Adrenal gland (tissue), 19 donors: ENCODE measurements at places on chromosomes 11 and 22.

DNA sequence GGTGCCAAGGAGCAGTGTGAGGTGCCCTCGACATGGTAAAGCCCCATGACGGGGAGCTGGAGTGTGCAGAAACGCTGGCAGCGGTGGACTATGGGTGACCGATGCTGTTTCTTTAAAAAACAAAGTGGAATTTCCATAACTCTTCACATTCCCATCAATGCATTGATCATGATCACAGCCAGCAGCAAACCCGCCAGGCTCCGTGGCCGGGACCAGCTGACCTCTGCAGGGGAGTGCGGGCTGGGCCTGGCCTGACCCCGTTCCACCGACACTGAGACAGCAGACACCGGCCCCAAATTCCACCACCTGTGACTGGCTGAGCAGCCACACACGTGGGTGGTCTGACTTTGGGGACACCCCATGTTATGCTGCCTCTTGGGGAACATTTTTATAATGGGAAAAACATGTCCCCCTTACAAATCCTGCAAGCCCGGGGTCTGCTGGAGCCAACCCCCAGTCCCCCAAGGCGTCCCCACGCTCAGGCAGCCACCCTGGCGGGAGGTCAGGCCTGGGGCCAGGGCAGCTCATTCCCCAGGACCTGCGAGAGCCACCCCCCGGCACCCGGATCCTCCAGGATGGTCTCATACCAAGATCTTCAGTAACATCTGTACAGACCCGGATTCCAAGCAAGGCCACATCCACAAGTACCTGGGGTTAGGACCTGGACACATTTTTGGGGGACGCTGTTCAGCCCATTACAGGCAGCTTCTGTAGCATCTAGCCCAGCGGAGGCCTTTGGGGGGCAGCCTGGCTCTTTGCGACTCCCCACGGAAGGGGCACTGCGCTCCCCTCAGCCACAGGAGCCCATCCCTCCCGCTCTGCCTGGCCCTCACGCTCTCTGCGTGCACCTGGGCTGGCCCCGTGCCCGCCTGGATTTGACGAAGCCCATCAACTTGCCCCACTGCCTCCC, 20.6 kb downstream of the OSBPL5 start:
- no peak for DNase-seq

GRCh38 chr11:71388637-71389235, 59.5 kb downstream of the DHCR7 start:
- DNase-seq, result no peak

DNA sequence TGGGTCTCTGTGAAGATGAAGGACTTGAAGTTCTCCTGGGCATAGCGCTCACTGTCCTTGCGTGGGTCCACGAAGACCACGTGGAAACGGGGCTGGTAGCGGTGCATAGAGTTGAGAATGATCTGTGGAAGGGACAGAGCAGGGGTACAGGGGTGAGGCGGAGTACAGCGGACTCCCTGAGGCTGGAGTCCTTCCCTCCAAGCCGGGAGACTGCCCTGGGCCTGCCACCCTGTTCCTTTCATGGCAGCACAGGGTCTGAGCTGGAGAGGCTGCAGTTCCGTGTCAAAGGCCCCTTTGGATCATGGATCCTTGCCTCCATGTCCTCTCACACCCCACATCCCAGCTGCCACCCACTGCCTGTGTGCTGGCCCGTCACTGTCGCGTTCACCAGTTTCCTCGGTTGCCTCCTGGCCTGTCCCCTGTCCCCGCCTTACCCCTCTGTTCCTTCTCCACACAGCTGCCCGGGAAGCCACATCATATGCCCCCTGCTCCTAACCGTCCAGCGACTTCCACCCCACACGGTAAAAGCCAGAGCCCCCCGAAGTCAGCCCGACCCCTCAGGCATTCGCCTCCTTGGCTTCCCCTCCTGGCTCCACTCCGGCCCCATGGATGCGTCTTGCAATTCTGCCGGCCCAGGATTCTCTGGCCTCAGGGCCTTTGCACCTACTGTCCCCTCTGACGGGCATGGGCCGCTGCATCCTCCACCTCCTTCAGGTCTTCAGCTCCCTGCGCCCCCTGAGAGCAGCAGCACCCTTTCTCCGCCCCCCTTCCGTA, 3.4 kb upstream of the NUDT8 start:
- no peak for DNase-seq

GRCh38 chr11:105524286-105524685, 85.6 kb upstream of the GRIA4 start:
- DNase-seq, result no peak

DNA sequence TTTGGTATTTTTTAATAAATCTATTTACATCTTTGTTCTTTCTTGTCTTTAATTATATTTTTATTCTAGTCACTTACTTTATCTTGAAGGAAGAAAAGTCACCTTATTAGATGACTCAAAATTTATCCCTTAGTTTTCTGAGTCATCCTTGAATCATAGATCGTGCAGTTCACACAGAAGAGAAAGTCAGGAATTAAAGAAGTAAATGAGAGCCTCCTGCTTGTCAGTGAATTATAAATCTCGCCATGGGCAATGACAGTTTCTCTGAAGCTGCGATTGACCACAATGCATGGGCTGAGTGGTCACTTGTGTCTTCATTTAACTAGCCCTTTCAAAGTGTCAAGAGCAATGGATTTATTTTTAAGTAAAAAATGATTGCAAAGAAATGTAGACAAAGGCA, 91.2 kb downstream of the LUZP2 start:
- no peak for DNase-seq

DNA sequence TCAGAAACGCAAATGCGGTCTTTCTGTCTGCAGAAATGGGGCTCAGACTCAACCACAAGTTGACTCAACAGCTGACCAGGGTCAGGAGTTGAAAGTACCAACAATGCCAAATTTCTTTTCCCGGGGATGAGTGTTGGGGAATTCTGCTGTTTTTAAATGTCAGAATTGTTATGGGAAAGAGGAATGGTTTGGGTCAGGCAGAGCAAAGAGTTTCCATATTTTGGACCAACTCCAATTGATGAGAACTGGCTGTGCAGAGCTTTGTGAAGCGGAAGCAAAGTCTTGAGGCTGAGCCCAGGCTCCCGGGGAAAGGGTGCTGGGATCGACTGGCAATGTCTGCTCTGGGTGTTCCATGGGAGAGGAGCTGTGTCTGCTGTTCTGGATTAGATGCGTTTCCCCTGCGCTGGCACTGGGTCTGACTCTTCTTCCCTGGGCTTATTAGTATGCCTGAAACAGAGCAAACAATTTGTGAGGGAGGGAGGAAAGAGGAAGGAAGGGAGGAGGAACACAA, 36.2 kb downstream of the TXN2 start:
- peak; percentile 65 for DNase-seq

DNA sequence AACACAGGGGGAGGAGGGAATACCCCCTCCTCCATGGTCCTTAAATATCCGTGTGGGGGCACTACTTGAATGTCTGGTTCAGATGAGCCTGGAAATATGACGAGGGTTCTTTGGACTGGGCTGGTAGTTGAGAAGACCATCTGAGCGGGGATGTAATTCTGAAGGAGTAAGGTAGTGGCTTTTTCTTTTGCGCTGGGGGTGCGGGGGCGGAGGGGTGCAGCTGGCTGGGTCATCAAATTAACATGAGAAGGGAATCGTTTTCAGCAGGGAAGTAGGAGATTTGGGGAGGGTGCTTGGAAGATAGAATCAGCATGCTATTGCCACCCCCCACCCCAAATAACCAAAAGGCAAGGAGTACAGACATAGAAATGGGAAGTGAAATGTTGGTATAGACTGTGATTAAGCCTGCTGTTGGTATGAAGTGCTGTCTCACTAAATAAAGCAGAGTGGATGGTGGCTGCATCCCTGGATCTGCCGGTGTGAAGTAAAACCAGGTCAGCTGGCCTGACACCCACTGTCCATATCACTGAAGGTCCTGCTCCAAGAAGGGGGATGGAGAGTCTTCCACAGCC, 121.9 kb upstream of the HSD17B12 start:
- no peak for DNase-seq

DNA sequence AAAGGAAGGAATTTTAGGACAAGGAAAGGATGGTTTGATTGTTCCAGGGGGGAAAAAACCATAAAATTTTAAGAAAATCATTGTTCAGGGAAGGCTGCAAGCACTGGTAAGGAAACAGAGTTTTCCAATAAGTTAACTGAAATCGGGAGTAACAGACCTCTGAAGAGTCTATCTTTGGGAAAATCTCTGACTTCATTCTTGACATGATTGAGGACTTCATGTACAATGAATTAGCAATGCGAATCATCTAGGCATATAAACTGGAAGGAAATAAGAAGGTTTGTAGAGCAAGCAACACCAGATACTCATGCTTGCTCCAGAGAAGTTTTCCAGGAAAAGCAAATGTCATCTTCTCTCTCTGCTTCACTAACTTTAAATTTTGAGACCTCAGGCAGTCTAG, 18.5 kb downstream of the APLP2 start:
- no peak for DNase-seq

DNA sequence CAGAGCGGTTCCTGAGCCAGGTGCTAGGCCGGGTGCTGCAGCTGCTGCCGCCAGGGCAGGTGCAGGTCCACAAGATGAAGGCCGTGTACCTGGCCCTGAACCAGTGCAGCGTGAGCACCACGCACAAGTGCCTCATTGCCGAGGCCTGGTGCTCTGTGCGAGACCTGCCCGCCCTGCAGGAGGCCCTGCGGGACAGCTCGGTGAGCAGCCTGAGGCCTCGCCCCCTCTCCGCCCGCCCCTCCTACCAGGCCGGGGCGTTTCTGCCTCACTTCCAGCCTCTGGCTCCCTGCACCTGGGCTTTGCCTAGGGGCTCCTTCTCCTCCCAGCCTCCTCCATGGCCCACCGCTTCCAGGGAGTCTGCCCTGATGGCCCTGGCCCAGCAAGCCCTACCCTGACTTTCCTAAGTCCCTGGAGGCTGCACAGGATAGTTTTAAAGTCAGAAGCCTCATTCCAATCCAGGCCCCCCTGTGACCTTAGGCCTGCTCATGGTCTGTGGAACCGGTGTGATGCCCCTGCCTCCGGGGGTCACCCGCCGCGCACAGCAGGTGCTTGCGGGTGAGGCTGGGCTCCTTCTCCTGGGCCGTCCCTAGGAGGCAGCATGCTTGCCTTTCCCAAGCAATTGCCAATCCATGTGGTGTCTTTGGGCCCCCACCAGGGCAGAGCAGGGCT, 5.5 kb downstream of the TCIRG1 start:
- peak; percentile 34 for DNase-seq

- no peak for DNase-seq
Observed at GRCh38 chr11:59689015-59689414, 20.2 kb upstream of the PATL1 start.

GRCh38 chr11:96055706-96056387, 131.9 kb upstream of the MTMR2 start:
- no peak for DNase-seq

- no peak for DNase-seq
Observed at GRCh38 chr22:44379817-44380755, 67.3 kb upstream of the SHISAL1 start.

DNA sequence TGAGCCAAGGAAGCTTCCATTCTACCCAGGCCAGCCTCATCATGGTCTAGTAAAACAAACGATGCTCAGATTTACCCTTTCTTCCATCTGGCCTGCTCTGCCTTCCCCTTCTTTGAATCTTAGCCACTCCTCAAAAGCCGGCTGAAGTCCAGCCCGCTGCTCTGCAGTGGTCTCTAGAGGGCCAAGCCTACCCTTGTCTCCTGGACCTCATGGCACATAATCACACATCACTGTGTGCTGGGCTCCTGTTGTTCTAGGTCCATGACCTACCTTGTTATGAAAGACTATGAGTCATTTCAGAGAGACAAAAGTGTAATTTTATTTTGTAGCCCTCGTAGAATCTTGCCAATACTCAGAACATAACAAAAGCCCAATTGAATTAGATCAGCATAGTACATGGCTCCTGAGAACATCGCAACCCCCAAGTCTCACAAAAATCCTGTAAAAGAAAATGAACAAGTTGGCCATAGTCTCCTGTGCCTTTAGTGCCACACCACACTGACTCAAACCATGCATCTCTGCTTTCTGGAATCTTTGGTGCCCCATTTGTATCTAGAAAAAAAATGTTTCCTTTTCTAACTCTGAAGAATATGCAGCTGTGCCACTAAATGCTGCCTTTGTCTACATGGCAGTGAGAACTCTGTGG, 192.7 kb downstream of the OPCML start:
- no peak for DNase-seq

DNA sequence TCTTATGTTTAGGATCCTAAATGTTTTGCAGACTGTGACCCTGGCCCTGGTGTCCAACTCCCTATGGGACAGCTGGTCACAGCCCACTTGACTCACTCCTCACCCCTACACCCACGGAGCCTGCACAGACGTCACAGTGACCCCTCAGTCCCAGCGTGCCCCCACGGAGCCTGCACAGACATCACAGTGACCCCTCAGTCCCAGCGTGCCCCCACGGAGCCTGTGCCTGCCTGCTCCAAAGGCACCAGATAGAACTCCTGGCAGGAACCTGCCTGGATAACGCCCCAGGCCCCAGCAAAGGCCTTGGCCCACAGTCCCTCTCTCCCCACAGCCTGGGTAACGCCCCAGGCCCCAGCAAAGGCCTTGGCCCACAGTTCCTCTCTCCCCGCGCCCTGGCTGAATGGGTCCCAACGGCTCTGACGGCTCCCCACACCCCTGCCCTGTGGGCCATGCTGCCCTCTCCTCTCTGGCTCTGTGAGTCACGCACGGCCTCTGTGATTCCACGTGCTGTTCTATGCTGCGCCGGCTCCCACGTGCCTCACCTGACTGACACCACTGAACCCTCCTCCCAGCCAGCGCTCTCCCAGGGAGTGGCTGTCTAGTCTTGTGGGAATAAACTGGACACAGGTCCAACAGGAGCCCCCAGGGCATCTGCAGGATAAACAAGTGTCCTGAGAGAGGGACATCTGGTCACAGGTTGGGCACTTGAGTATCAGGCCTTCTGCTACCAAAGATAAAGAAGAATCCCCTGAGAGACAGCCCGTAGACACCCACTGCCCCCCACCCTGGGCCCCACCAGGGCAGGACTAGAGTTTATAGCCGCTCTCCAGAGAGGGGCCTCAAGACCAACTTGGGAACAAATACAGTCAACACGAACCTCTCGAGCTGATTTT, 250.3 kb downstream of the BRD1 start:
- no peak for DNase-seq

DNA sequence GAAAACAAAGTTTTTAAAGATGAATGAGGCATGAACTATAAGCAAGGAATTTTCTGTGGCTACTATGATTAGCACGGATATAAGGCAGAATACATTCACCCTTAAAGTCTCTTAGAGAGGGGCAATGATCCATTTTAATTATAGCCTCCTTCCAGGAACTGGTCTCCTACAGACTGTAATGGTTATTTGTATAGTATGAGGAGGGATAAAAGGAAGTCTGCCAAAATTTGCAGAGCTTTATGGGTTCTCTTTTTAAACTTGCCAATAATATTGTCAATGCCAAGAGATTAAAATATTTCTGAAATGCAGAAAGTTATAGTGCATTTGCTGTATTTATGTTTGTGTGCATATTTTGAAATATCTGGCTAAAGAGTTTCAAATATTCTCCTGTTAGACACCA, 271.4 kb upstream of the LUZP2 start:
- no peak for DNase-seq

DNA sequence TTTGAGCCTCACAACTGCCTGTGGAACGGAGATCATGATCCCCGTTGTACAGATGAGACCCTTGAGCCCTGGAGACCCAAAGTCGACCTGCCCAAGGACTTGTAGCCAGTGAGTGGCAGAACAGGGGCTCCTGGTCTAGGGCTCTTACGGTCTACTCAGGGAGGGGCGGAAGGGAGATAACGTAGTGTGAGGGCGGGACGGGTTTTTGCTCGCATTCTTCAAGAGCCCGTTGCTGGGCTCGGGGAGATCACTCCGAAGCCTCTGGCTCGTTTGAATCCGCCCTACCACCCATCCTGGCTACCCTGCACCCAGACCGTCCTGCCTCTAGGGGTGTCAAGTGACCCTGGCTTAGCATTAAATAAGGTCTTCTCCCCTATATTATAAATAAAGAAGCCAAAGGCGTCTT, 639 bp downstream of the CRY2 start:
- peak; percentile 86 for DNase-seq
